NCI-H460 (cell line): ENCODE measurements at places on chromosomes 13 and 19.
A peak's percentile ranks its signal among the peaks of the same experiment; 100 is the strongest.

DNA sequence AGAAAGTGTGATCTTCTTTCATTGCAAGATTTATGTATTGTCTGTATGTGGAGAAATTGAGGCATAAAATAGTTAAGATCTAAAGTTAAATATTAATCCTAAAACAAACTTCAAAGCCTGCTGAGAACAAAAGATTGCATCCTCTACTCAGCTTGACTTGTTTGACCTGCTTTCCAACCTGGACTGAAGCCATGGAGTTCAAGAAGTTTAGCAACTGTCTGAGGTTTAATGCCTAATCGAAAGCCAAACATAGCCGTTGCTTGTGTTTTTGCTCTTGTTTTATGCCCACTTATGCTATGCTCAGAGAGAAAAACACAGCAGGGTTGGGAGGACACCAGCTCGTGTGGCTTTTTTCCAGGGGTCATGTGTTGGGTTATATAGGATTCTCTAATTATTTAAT is 135.6 kb downstream of the NUFIP1 start:
- DNase-seq: no peak

DNA sequence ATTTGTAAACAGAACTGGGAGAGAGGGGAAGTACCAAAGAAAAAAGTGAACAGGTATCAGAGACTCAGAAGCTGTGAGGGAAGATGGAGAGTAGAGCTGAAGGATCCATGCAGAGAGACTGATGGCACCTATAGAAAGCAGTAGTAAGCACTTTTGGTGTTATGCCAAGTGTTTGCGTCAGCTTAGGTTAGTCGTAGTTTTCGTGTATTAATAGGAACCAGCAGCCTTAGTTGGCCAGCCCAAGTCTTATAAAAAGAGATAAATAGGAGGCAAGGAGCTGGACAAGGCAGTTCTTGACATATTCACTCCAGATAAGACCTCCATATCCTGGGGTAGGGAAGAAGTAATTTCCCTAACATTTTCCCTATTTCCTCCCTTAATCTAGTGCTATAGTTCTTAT is 214.2 kb downstream of the OXGR1 start:
- DNase-seq: no peak

DNA sequence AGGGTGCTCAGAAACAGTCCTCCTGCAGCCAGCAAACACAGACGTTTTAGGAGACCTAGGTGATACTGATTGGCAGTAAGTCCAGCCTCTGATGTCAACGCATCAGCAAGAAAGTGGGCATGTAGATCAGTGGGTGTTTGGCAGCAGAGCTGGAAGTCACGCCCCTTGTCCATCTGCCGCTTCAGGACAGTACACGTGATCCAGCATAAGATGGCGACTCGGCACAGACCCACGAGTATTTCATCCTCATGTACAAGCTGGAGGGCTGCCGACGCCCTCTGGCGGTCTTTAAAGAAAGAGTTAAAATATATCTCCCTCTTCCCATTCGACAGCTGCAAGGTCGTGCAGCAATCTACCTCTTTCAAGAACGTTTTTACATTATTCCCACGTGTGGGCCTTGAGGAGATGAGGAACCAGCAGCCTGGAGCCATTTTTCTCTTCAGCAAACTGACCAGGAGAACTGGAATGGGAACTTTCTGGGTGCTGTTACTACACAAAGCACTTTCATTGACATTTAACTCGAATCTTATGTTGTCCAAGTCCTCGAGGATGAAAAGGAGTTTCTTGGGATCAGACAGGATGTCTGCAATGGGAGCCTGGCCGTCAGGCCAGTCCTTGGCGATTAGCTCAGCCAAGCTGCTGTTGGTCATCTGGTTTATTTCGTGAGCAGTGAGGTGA is 22.3 kb downstream of the NLRP11 start:
- DNase-seq: peak; percentile 63

DNA sequence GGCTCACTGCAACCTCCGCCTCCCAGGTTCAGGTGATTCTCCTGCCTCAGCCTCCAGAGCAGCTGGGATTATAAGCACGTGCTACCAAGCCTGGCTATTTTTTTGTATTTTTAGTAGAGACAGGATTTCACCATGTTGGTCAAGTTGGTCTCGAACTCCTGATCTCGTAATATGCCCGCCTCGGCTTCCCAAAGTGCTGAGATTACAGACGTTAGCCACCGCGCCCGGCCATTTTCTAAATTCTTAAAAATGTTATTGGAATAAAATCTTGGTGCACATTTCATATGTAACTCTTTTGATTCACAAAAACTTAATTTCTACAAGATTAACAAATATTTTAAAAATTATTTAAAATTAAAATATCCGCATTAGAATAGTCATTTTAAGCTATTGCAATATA is 1480.3 kb upstream of the SPRY2 start:
- no peak for DNase-seq

- no peak for DNase-seq
Measured at GRCh38 chr13:68064001-68064770, 834.0 kb upstream of the PCDH9 start.

DNA sequence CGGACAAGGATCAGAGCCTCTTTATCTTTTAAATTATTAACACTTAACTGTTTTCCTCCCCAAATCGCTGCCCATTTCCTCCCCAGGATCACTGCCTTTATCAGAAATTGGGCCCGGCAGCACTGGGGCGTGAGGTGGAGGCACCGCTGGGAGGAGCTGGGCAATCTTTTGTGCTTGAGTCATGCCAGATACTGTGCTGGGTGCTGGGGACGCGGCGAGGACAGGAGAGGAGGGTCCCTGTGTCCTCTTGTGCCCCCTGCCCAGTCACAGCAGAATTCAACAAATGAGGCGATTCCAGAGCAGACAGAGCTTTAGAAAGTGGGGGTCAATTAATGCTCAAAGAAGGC is 347.8 kb downstream of the ZNF536 start:
- DNase-seq: no peak

DNA sequence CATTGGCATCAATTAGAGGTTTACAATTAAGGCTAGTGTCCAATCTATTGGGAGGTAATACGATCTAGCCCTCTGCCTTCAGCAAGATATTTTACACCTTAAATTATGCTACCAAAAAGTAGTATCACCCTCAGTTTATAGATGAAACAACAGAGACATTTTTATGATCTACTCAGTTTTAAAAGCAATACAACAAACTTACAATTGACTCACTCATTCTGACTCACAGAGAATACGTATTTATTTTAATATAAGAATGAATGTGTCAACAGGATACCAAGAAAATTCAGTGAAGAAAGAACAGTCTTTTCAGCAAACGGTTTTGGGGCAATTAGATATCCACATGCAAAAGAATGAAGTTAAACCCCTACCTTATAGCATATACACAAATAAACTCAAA is 32.5 kb upstream of the STARD13 start:
- no peak for DNase-seq

- no peak for DNase-seq
Measured at GRCh38 chr13:72121466-72121865, 254.5 kb upstream of the DACH1 start.

GRCh38 chr13:70430256-70430655 is 322.0 kb upstream of the KLHL1 start:
- no peak for DNase-seq

GRCh38 chr13:26344980-26345379 is 91.1 kb downstream of the CDK8 start:
- no peak for DNase-seq

DNA sequence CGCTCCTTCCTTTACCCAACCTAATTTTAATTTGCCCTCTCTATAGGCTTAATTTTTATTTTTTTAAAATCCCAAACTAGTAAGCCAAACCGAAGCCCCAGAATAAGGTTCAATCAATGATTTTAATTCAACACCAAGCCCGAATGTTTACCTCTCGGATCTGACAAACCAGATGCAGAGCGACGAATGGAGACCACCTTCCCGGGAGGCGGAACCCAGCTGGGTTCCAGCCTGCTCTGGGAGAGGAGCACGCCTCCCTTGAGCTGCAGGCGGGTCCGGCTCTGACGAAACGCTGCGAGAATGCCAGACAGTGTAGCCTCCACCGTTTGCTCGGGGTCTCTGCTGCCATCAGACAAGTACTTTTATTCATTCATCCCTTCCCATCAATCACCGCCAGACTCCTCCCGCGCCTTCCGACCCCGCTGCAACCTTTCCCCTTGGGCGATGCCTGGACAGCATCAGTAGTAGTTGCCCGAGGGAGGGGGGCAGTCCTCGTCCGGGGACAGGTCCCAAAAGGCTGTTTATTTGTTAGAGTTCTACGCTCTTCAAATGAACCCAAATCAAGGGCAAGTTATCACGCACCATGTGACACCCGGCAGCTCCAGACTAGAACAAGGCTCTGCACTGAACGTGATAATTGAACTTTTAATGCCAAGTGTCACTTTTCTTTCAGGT is 752 bp upstream of the EDNRB start:
- no peak for DNase-seq

DNA sequence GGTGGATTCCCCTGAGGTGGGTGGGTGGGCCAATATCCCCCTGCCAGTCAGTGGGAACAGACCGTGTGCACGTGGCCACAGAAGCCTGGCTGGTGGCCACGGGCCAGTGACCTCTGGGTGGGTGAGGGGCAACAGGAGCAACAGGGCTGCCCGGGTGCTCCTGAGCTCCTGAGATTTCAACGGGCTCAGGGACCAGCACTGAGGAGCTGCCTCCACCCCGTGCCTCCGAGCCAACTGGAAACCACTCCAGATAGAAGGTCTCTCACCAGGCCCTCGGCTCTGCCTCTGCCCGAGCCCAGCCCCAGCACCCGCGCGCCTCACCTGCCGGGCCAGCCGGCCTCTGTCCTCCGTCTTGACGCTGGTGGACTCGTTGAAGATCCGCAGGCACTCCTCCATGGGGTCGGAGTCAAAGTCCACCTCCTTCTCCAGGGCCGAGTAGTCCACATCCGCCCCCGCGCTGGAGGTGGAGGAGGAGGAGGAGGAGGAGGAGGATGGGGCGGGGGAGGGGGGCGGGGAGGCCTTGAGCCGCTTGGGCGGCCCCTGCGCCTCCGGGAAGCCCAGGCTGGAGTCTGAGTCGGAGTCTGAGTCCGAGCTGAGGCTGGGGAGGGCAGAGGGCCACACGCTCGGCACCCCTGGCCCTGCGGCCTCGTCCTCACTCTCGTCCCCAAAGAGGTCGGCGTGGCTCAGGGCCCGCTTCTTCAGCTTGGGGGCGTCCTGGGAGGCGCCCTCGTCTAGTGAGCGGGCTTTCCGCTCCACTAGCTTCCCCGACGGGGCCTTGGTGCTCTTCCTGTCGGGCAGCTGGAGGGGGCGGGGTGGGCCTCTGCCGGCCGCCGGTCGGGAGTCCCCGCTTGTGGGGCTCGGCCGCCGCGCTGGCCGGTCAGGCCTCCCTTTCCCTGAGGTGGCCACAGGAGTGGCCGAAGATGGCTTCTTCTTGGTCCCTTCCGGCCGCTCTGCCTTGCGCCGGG is 14.8 kb upstream of the ATP8B3 start:
- DNase-seq: no peak

GRCh38 chr13:36369268-36370107 is 23.3 kb upstream of the SPART start:
- no peak for DNase-seq

DNA sequence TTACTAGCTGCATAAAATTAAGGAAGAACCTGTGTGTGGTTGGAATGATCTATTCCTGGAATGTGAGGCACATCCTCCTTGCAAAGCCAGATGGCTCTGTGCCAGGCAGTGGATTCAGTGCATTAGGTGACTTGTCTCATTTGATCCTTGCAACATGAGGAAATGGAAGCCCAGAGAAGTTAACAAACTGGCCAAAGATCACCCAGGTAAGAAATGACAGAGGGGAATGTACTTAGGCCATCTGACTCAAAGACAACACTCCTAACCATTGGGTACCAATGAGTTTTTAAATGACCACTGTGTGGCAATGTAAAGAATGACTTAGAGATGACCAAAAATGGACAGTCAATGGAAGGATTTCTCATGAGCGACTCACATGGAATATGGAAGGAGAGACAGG is 114.2 kb upstream of the RXFP2 start:
- no peak for DNase-seq

- DNase-seq: no peak
Measured at GRCh38 chr13:51067210-51067701, 43.8 kb downstream of the C13orf42 start.

DNA sequence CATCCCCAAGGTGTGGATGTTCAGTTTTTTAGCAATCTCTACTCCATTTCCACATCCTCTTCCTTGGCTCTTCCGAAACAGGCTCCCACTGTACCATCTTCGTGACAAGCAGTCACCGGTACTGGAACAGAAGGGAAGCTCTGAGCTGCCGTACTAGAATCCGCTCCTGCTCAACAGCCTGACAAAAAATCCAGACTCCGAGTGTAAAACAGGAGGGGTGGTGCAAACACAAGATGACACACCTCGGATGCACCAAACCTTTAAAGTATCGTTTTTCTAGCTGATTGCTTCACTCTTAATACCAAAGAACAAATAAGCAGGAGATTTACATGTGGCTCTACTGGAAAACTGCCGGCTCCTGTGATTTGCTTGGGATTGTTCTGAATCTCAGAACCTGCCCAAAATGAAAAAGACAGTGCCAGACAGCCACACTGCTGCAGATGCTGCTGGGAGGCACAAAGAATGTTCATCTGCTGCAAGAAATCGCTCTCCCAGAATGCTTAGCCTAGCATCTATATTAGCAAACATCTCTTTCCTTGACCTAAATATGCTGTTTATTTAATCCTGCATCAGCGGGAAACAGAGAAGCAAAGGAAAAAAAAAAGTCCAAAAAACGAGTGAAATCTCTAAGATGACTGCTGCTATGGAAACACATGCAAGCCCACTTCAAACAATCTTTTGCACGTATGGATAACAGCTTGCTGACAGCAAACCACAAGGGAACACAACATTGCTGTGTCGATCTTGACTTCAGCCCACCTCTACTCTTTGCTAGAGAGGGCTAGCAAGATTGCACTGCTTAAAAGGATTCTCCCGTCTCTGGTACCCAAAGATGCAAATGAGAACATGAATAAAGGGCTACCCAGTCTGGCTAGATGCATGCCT is 38.0 kb upstream of the DOCK9 start:
- DNase-seq: no peak
